KG1 (cell line): ENCODE measurements at places on chromosomes 7 and 10.
A peak's percentile ranks its signal among the peaks of the same experiment; 100 is the strongest.

GRCh38 chr10:71323407-71323806 lies 4.3 kb downstream of the SLC29A3 start:
- no peak for DNase-seq

- no peak for DNase-seq
Measured at GRCh38 chr7:92528958-92529264, 316 bp downstream of the RBM48 start.

GRCh38 chr7:9488555-9488954 lies 1055.1 kb downstream of the NXPH1 start:
- DNase-seq = no peak

DNA sequence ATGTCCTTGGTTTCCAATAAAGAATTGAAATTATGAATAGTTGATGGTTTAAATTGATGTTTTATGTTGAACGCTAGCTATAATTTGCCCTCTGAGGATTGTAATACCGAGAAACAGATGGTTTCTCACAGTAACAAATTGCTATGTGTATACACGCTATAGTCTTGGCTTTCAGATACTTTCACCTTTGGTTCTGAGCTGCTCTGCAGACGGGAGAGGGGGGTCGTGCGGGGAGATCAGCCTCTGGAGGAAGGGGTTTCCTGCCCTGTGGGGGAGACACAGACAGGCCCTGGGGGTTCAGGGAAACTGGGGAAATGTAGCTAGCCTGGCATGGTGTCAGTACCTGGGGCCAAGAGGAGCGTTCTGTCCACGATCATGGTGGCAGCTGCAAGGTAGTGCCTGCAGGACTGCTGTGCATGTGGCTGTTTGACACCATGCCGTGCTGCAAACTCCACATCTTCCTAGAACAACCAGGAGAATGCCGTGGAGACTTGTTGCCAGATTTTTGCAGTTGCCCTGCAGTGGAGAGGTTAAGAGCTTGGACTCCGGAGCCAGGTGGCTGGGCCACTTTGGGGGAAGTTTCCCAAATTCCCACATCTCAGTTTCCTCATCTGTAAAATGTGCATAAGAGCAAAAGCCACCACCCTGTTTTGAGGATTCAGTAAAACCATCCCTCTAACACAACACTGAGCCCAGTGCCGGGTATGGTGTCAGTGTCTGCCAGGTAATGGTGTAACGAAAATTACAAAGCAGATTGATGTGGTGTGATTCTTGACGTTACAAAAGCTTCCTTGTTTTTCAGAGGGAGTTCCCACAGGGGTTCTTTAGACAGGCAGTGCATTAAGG lies 167.9 kb downstream of the CUX1 start:
- DNase-seq = no peak

GRCh38 chr10:96902731-96903358 lies 70.7 kb downstream of the LCOR start:
- no peak for DNase-seq

GRCh38 chr10:60821656-60822055 lies 43.4 kb downstream of the CDK1 start:
- DNase-seq = no peak

DNA sequence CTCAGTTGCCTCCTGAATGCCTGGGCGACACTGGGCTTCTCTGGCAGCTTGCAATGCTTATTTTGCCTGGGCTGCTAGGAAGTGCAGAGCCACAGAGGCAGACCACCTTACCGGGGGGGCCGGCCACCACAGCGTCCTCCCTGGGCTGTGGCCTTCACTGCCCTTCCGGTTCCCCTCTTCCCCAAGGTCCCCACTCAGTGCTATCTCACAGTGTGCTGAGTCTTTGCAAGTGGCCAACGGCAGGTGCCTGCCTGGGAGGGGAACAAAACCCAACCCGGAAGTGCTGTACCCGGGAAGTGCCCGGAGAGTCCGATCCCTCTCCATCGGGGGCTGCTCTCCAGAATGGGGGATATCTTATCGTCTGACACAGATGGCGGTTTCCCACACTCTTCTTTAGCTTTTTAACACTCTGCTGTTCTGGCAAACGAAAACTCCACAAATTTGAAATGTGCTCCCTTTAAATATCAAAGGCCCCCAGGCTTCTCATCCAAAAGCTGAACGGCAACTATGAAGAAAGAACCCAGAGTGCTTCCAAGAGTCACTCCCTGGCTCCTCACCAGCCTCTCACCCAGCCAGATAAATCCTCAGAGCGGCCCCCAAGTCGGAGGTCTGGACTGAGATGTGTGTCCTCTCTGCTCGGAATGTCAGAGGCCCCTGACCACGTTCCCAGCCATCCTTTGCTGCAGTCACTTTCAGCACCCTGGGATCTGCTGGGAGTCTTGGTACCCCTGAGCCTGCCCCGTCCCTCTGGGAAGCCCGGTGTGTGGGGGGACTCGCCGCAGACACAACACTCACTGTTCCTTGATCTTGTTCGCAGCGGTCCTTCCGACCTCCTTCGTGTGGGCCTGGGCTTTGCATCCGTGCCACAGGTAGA lies 165.1 kb downstream of the SVIL start:
- no peak for DNase-seq

DNA sequence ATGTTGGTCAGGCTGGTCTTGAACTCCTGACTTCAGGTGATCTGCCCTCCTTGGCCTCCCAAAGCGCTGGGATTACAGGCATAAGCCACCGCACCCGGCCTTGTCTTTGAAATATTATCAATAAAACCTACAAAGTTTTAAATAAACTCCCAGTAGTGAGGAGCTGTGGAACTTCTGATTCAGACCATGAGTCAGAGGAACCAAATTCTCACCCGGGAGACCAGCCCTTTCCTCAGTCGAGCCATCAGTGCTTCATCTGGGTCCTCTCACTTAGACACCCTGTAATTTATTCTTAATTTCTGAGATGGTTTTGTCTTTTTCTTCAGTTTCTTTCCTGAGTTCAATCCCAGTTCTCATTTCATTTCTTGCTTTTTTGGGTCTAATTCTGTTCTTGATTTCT lies 68.6 kb downstream of the DYNC2I1 start:
- DNase-seq = no peak

DNA sequence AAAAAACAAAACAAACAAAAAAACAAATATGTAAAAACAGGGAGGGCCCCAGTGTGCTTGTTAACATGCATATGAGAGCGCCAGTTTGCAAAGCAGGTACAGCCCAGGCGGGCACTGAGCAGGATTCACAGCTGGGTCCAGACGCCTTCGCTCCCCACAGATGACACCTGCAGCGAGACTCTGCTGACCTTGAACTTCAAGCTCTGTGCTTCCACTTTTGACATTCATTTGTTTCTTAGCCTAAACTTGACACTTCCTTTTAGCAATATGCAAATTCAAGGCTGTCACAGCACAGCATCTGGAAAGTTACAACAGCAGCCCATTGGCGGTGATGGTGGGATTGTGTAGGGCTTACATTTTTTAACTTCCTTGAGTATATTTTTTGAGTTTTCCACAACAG lies 88.8 kb upstream of the TNS3 start:
- no peak for DNase-seq

GRCh38 chr7:47038621-47039020 lies 543.3 kb downstream of the TNS3 start:
- no peak for DNase-seq

DNA sequence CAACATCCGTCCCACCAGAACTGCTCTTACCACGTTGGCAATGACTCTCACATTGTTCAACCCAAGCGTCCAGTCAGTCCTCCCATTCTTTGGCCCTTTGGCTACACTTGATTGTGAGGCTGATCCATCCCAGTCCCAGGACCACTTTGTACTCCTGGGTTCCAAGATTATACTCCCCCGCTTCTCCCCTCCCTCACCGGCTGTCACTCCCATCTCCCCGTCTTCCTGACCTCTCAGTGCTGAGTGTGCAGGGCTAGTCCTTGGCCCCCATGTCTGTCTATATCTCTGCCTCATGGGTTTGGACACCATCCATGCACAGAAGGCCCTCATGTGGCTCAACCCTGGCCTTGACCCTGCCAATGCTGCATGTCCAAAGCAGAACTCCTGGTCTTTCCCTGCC lies 12.5 kb downstream of the ARHGAP22 start:
- no peak for DNase-seq

DNA sequence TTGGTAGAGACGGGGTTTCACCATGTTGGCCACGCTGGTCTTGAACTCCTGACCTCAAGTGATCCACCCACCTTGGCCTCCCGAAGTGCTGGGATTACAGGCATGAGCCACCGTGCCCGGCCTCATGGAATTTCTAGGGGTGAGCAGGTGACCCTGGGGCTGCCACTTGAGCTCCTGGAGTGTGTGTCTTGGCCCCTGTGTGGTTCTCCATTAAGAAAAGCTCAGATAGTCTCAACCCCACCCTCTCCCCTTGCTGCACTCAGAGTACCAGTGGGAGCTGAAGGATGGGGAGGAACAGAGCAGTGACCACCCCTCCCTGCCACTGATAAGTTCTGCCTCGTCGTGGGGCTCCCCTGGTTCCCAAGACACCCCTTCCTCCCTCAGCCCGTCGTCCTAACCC lies 45.3 kb downstream of the RCC1L start:
- DNase-seq = no peak

- no peak for DNase-seq
Measured at GRCh38 chr7:116097365-116098009, 66.9 kb upstream of the TFEC start.

GRCh38 chr10:67612577-67613537 lies 83.1 kb downstream of the CTNNA3 start:
- DNase-seq = no peak

DNA sequence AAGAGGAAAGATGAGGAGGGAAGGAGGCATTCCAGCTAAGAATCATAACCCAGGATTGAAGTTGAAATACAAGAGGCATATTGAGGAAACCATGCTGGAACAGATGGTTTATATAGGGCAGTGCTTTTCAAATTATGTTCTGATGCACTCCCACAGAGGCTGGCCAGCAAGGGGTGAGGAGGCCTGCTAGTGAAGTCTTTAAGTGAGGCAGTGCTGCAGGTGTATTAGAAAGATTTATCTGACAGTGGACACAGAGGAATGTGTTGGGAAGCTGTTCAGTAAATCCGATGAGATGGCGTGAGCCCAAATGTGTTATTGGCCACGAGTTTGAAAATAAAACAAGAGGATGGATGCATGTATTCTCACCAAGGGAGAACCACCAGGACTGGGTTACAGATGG lies 28.6 kb downstream of the REEP3 start:
- no peak for DNase-seq

DNA sequence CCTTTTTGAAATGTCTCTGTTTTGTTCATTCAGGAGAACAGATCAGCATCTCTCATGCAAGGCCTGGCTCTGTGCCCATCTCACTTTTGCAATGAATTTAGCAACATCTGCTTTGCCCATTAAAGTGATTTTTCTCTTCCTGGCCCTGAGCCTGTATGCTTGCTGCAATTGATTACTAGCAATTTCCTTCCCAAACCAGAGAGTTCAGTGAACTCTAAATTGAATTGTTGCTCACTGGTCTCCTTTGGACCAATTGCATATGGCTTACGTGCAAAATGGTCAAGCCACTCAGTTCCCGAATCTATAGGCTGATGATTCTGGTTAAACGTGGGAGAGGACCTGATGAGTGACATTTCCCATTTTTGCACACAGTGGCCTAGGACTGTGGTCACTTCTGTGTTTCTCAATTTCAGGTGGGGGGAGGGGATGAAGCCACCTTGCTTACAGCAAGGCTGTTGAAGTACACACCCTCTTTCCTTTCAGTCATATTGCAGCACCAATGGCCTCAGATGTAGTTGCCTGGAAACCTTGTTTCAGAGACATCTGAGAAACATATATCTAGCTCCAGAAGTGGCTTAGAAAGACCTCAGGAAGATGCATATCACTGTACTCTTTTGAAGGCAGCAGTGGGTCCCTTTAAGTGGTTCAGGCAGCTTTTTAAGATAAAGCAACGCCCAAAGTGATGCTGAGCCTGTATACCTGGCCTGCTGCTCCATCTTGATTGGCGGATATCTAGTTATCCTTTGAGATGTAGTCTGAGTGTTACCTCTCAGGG lies 201.4 kb downstream of the PTEN start:
- peak; percentile 32 for DNase-seq

- no peak for DNase-seq
Measured at GRCh38 chr10:128751284-128751683, 625.1 kb upstream of the MKI67 start.

DNA sequence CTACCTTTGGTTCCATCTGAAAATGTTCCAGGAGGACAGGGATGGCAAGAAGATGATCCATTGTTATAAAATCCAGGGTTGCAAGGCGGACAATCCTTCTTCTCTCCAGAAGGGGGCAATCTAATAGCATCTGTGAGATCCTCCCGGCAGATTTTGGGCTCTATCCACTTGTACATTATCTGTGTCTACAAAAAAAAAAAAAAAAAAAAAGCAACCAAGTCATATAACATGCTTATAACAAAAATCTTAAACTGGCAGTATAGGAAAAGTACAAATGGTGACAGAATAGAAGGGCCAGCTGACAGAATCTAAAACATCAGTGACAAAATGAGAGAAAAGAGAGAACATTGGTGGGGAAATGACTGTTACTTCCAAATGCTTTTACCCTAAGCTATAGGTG lies 132.7 kb downstream of the ELAPOR2 start:
- DNase-seq = peak; percentile 45

- peak; percentile 15 for DNase-seq
Measured at GRCh38 chr7:80060218-80060806, 74.3 kb upstream of the GNAI1 start.

- DNase-seq = no peak
Measured at GRCh38 chr10:47289921-47290320, 10.1 kb upstream of the GDF10 start.

DNA sequence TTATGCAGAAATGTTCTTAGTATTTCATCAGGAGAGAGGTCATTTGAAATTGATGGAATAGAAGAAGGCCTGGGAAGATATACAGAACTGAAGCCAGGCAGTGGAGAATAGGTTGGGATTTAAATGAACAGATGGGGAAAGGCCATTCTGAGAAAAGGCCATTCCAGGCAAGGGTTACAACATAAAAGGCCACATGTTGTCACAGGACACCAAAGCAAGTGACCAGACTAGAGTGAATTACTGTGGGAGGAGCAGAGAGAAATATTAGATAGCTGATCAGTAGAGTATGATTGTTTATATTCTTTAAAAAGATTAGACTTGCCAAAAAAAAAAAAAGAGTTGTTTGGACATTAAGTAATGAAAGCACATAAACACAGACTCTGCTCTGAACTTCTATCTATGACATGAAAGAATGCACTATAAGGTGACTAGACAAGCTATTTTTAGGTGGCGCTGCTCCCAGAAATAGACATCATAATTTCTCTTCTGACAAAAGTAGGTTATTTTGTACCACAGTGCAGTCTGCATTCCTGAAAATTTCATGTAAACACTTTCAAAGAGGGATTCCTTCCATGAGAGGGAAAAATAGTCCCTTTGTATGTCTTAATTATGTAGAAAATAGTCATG lies 55.2 kb upstream of the DKK1 start:
- no peak for DNase-seq
